Activated CD4-positive, alpha-beta T cell treated with anti-CD3 and anti-CD28 coated beads, Interleukin-2, amount 10 ng/mL, durations not matched to agents 24 days and 14 days (primary cell): ENCODE measurements at places on chromosomes 2 and 18. TPM values are rescaled to one million over a fixed set of nuclear protein-coding genes. Genes with fewer than 3 reads are reported as not detected.

DNA sequence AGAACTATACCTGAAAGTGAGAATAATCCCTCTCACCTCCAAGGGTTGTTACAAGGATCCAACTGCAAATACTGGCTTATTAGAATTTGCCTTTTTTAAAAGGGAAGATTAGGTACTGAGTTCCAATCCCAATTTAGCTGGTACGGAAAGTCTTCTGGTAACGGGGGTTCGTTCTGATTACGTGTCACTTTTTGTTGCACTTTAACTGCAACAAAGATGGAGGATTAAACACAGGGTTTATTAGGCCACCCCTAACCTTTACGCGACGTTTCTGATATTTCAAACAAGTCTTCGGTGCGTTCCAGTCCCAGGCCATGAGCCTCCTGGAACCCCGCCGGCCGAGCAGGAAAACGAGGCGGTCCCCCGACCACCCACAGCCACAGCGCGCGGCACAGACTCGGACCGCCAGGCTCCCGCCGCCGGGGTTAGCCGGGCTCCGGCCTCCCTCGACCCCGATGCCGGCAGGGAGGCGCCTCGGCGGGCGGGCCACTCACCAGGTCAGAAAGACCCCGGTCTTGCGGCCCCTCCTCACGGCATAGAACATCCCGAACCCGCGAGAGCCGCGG, 411 bp downstream of the RNASEH1 start:
- no peak for DNase-seq

DNA sequence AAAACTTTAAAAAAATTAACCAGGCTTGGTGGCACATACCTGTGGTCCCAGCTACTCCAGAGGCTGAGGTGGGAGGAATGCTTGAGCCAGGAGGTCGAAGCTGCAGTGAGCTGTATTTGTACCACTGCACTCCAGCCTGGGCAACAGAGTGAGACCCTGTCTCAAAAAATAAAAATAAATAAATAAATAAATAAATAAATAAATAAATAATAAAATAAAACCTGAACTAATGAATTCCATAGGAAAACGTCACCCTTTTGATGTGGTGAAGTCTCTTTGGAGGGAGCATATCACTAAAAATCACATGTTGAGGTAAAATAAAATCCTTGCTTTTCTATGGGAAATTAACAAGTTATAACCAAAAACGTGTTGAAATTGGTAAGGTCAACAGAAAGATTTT, 29.6 kb upstream of the ITGAV start:
- DNase-seq: no peak

Gene PLA2R1
- not detected in 2 replicates for total RNA-seq

Gene OTOS
- not detected in 2 replicates for total RNA-seq

Gene FOXI3
- not detected in 2 replicates for total RNA-seq

DNA sequence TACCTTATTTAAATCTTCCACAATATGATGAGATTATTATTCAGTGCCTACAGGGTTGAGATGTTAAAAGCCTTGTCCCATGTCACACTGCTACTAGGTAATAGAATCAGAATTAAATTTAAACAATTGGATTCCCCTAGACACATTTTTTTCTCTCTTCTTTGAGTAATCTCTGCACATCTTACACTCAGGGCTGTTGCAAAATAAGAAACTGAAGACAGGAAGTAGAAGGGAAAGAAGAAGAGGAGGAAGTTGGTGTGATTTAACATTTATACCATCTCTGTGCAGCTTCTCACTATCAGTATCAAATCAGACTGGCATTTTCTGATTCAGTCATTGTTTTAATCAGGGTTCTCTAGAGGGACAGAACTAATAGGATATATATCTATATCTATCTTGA, 677.6 kb downstream of the IRS1 start:
- no peak for DNase-seq
